Cerebellum (tissue), 4 donors: ENCODE measurements at places on chromosomes 12 and 14. TPM values are rescaled to one million over a fixed set of nuclear protein-coding genes. Genes with fewer than 3 reads are reported as not detected.

The DDN gene
- total RNA-seq: 0.64 TPM

The HAL gene
- total RNA-seq: 0.73 TPM

The TAS2R9 gene
- 1.7 TPM for total RNA-seq

The LRIG3 gene
- total RNA-seq: 48.6 TPM

The IGF1 gene
- total RNA-seq: 7.1 TPM

The CLEC12A gene
- not detected for total RNA-seq

The TAS2R19 gene
- total RNA-seq: 26.3 TPM

The GPX2 gene
- total RNA-seq: not detected

The RNASE3 gene
- total RNA-seq: not detected
